ENCODE measurements at places on chromosomes 6 and 20. TPM values are rescaled to one million over a fixed set of nuclear protein-coding genes. Genes with fewer than 3 reads are reported as not detected.

The SCUBE3 gene
- total RNA-seq: 1.0 TPM

The SGK1 gene
- total RNA-seq: 422 TPM

The PRSS16 gene
- 0.09 TPM for total RNA-seq

The PSORS1C1 gene
- 4.0 TPM for total RNA-seq

The C2 gene
- total RNA-seq: 0.17 TPM
